ENCODE measurements at places on chromosomes 2 and 18.

GRCh38 chr2:106798826-106799552 lies 87.0 kb downstream of the ST6GAL2 start:
- DNase-seq = no peak

DNA sequence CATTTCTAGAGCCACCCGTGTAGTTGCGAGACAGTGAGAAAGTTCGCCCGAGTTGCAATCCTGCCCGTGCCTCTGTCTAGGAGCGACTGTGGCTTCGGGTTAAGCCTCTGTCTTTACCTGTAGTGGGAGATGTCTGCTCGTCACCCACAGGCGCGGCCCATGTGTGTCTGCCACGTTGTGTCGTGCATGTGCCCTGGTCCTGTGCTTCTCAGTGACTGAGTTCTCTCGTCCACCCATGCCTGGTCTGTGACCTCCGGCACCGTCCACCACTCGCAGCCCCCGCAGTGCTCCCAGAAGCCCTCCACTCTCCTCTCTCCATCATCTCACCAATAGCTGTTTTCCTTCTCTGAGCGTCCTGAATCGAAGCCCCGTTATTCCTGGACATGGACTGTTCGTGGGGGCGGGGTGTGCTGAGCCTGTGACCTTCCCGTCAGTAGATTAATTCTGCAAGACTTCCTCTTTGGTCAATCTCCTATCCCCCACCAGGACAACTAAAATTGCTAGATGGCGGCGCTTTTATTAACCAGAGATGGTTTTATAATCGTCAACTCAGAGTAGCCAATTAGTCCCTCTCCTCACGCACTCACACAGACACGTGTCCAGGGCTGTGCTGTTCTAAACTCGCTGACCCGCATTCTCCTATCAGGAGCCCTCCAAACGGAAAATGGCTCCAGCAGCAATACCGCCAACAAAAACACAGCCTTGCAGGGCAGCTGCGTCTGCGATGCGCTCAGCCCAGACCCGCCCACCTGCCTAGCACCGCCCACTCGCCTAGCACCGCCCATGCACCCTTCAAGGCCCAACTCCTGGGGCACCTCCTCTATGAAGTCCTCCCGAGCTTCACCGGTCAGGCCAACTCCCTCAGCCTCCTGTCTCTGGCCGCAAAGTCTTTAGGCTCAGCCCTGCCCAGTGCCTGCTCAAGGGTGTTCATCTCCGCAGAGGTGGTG lies 119.4 kb downstream of the TWIST2 start:
- DNase-seq = no peak

DNA sequence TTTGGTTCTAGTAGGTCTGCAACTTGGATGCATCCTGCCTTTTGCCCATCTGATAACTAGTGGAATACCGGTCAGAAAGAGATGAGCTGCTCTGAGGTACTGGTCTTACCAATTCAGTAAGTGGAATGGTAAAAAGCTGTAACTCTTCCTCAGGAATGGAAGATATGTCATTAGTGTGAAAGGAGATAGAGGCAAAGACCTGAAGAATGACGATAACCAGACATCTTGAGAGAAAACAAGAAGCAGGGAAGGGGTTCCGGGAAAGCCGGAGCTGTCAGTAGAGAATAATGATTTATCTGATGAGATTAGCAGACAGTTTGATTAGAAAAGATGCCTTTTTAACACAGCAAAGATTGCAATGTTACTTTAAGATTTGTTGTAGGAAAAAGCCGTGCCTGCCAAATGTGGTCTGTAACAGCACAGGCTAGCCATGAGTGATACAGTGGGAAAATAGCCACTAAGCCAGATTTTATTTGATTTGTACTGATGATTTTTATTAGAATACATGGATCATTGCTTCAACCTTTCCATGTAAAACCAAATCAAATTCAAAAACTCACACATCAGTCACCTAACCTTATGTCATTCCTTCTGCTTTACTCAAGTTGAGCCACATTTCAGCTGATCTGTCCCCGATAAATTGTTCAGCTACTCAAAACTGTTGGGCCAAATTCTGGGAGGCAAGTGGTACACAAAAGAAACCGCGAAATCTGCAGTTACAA lies 110.0 kb downstream of the TCF4 start:
- no peak for DNase-seq

DNA sequence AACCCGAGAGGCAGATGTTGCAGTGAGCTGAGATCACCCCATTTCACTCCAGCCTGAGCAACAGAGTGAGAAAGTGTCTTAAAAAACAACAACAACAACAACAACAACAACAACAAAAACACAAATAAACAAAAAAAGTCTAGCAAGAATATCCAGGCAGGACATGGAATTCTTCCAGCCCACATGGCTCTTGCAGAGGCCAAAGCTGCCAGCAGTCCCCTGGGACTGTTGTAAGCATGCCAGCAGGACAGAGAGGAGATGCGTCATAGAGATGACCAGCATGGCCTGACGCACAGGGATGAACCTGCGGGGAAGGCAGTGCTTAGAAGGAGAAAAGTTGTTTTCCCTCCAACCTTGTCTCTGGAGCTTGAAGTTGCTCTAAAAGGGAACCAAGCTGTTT lies 182.3 kb upstream of the PGAP1 start:
- DNase-seq = no peak

- no peak for DNase-seq
Measured at GRCh38 chr18:73901151-73901550, 246.5 kb downstream of the FBXO15 start.

- DNase-seq = no peak
Measured at GRCh38 chr18:58565021-58565420, 63.9 kb downstream of the ALPK2 start.

DNA sequence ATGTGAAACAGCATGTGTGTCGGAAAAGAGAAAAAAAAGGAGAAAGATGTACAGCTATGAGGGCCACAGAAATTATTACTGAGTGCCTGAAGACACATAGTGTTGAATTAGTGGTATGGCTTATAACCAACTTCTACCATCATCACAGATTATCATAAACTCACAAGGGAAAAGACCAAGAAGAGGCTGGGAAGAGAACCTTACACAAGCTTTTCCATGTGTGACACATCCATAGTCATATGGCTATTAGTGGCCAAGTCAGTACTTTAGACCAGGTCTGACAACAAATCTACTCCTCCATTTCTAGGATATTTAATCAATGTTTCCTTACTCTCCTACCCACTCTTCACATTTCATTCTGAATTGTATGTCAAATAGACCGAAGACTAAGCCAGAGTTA lies 3.5 kb upstream of the GALNT5 start:
- DNase-seq = no peak

GRCh38 chr18:13433685-13434084 lies 215.1 kb downstream of the LDLRAD4 start:
- DNase-seq = no peak

GRCh38 chr18:2958819-2959298 lies 54.1 kb downstream of the LPIN2 start:
- DNase-seq = no peak

- DNase-seq = no peak
Measured at GRCh38 chr18:13141209-13141608, 77.4 kb upstream of the LDLRAD4 start.

DNA sequence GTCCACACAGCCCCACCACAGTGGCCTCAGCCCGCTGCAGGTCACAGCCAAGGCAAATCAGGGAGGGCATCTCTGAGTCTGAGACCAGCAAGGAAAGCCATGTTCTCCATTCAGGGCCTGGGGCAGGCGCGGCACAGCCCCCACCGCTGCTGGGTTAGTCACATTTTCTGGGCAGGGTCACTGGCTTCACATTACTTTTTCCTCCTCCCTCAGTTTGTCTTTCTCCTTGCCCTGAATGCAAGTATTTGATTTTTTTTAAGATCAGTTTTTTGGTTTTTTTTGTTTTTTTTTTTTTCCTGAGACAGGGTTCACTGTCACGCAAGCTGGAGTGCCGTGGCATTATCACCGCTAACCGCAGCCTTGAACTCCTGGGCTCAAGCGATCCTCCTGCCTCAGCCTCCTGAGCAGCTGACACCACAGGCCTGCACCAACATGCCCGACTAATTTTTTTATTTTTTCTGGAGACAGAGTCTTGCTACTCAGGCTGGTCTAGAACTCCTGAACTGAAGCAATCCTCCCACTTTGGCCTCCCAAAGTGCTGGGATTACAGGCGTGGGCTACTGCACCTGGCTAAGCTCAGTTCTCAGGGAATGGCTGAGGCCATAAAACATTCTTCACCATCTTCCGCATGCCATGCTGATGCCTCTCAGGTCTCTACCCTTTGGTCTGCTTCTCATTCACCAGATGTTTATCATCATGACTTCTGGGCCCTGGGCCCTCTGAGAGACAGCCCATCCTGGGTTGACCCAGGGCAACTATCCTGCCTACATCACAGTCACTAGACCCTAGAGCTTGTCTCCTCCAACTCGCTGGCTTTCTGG lies 628 bp upstream of the CAPG start:
- DNase-seq = no peak

GRCh38 chr2:239222312-239222660 lies 178.5 kb downstream of the HDAC4 start:
- DNase-seq = no peak

DNA sequence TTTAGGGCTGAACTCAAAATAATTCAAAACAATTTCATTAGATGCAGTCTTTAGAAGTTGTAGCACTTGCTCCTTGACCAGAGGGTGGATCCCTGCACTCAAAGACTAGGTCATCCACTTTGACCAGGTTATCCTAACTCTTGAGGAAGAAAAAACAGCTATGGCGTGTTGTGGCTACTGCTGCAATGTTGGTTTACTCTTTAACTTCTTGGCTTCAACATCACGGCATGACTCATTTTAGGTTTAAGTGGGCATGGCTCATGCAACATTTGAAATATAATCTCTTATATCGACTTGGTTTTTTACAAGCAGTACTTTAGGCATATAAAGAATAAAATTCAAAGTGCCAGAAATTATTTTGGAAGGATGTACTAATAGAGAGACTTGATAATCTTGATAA lies 35.4 kb downstream of the ANKRD29 start:
- DNase-seq = no peak

- DNase-seq = no peak
Measured at GRCh38 chr2:5359397-5359796, 332.8 kb upstream of the SOX11 start.

DNA sequence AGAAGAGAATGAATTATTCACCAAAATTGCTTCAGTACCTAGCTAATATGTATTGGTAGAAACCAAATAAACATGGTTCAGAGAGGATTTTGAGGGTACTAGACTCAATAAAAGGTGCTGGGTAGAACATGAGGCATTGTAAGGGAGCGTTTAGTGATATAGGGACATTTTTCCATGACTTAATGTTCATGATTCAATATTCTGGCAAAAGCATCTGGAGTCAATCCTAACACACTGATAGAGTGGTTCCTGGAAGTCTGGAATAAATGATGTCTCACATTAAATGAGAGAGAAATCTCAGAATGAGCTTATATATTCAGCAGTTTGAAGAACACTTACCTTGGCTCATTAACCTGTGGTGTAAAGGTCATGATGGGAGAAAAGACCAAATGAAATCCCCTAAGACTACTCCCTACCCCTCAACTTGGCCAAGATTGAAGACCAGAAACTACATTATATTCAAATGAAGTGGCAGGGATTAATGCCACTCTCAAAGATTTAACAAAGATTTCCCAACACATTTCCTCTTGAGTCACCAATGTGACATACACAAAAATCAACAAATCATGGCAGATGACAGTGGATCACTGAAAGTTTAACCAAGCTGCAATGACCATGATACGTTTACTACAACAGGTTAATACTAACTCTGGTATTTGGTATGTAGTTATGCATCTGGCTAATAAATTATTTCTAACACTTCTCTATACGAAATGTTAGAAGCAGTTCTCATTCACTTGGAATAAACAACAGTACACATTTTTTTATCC lies 309.5 kb downstream of the SATB2 start:
- no peak for DNase-seq

Measured in RWPE2 (cell line).